ENCODE measurements at places on chromosomes 3 and 15.

DNA sequence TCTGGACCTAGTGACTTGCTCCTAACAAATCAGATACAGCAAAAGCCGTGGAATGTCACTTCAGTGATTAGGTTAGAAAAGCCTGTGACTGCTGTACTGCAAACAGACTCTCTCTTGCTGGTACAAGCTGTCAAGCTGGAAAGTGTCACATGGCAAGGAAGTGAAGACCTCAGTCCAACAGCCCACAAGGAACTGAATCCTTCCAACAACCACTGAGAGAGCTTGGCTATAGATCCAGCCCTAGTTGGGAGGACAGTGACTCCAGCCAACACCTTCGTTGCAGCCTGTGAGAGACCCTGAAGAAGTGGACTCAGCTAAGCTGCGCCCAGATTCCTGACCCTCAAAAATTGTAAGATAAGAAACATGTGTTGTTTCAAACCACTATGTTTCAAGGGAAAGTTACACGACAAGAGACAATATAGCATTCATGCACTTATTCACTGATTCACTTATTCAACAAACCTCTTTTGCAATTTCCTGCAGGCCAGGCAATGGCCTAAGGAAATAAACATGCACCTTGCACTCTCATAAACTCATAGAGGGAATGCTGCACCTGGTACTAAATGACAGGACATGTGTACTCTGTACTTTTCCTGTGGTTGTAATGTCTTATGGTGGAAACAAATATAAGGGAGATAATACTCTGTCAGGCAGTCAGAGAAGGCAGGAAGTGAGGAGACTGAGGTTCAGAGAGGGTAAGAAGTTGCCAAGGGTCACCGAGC lies 142.9 kb downstream of the CADPS start:
- DNase-seq = no peak

- DNase-seq = no peak
These were observed 3.1 kb upstream of the ACKR4 start for GRCh38 chr3:132593947-132594323.

DNA sequence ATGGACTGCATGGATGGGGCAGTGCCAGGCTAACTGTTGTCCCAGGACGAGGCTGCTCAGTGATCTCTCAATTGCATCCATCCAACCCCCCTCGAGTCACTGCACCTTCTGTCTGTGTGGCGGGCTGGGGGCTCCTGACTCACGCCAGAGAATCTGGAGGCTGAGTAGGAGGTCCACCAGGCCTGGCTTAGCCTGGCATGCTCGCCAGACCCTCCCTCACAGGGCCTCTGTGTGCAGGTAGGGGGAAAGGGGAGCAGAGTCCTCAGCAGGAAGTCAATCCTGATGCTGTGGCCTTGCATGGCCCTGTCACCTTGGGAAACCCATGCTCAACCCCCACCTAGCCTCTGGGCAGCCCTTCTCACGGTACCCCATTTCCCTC lies 140.6 kb downstream of the NUP210 start:
- DNase-seq = no peak

GRCh38 chr3:115692887-115693524 lies 69.7 kb downstream of the GAP43 start:
- DNase-seq = peak; percentile 74

GRCh38 chr3:157089455-157090221 lies 70.3 kb downstream of the CCNL1 start:
- DNase-seq = peak; percentile 77

DNA sequence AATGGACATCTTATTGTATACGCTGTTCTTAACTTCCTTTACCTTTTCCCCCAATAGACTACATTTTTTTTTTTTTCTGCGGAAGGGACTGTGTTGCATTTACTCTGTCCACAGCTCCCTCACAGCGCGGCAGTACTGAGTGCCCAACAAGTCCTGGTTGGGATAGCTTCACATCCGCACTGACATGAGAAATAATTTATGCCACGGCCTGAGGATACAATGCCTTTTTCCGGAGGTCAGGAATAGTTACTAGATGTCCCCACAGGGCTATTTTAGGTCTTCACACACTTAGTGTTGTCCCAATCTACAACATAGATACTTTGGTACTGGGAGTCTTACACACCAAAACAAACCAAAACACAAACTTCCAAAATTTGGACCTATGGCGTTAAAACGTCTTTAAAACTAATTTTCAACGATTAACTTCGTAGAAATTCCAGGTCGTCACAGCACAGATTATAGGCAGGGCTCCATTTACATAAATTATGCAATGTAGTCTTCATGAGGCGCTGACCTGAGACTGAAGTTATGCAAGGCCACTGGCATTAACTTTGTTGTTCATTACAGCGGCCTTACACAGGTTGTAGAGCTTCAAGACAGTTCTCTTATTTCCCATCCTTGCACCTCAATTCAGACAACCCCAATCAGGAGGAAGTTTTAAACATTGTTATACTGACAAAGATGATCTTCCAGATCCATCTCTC lies 989 bp upstream of the PPIB start:
- DNase-seq = peak; percentile 65

DNA sequence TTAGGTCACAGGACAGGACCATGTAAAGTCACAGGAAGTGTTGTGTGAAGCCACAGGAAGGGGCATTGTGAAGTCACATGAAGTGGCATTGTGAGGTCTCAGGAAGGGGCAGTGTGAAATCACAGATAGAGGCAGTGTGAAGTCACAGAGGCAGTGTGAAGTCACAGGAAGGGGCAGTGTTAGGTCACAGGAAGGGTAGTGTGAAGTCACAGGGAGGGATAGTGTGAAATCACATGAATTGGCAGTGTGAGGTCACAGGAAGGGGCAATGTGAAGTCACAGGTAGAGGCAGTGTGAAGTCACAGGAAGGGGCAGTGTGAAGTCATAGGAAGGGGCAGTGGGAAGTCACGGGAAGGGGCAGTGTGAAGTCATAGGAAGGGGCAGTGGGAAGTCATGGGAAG lies 37.9 kb downstream of the GASK1A start:
- DNase-seq = no peak

- DNase-seq = no peak
These were observed 22.2 kb upstream of the SLC25A26 start for GRCh38 chr3:66198437-66199088.

DNA sequence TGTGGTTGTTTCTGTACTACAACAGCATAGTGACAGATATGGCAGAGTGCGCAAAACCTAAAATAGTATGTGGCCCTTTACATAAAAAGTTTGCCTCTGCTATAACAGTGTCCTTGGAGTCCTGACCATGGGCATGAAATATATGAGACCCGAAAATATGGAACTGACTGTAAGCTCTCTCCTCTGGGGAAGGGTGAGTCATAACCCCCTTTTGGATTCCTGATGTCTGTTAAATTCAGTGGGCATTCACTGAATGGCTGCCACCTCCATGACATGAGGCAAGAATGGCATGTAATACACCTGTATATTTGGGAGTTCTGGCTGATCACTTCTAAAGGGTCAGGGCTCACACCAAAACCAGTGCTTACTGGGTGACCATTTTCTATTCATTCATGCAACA lies 6.1 kb downstream of the TBC1D2B start:
- DNase-seq = no peak

DNA sequence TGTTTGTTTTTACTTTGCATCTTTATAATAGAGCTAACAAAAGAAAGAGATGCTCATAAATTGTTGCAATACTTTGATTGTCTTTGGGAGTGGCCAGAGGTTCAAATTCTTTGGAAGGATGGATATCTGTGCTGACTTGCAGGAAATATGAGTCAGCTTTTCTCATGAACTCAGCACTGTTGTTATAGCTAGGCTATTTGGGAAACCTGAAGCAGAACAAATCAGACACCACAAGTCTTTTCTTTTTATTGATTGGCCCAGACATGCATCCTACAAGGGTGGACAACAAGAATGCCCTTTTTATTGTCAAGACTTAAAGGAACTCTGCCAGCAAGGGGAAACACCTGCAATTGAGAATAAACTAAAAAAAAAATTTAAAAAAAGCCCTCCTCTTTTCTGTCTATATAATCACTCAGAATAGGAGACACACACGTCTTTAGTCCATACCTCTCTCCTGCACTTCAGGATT lies 4.6 kb upstream of the DENND4A start:
- no peak for DNase-seq

- DNase-seq = peak; percentile 69
These were observed 12.2 kb upstream of the CHSY1 start for GRCh38 chr15:101264011-101264410.

- peak; percentile 11 for DNase-seq
These were observed 363.4 kb downstream of the GAP43 start for GRCh38 chr3:115986555-115987207.

- DNase-seq = peak; percentile 59
These were observed 1.1 kb downstream of the SSR3 start for GRCh38 chr3:156553705-156554356.

DNA sequence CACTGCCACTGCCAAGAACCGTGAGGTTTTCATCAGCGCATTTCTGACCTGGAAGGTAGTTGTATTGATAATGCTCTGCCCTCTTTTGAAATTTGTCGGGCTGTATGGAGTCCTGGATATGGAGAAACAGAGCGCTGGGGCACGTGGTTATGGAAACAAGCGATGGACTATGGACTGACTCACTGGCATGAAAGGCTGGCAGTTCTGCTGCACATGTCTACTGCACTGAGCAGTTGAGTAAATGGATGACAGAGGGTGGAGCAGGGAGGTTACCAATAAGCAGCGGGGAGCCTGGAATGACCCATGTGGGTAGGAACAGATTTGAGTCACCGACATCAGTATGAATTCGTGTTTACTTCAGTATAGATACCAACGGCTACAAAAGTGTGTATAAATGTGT lies 429.5 kb downstream of the OCA2 start:
- no peak for DNase-seq

DNA sequence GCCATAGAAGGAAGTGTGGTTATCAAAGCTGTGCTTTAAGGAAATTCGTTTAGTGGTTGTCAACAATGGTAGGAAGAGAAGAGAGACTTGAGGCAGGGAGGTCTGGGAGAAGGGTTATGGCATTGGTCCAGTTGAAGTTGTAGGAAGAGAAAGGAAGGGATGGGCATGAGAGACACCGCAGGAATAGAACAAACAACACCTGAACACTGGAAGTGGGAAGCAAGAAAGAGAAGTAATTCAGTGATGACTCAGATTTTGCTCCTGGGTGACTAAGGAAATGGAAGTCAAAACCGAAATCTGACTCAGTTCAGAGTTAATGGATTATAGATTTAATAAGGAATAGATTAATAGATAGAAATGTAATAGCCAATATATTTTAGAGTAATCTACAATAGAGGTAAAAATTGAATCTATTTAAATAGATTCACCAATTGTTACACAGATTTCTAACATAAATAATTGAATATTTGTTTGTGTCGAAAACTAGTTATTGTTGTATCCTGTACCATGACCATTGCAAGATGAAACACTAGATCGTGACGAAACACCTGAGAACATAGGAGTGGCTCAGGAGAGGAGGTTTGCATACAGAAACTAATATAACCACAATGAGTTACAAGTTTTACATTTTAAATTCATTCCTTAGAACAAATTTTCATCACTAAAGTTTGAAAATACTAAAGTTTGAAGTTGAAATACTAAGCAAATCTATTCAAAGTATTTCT lies 36.0 kb downstream of the THBS1 start:
- no peak for DNase-seq

GRCh38 chr3:142815803-142816202 lies 73.1 kb downstream of the PCOLCE2 start:
- no peak for DNase-seq

- peak; percentile 90 for DNase-seq
These were observed 6.3 kb downstream of the VILL start for GRCh38 chr3:37996785-37997301.

DNA sequence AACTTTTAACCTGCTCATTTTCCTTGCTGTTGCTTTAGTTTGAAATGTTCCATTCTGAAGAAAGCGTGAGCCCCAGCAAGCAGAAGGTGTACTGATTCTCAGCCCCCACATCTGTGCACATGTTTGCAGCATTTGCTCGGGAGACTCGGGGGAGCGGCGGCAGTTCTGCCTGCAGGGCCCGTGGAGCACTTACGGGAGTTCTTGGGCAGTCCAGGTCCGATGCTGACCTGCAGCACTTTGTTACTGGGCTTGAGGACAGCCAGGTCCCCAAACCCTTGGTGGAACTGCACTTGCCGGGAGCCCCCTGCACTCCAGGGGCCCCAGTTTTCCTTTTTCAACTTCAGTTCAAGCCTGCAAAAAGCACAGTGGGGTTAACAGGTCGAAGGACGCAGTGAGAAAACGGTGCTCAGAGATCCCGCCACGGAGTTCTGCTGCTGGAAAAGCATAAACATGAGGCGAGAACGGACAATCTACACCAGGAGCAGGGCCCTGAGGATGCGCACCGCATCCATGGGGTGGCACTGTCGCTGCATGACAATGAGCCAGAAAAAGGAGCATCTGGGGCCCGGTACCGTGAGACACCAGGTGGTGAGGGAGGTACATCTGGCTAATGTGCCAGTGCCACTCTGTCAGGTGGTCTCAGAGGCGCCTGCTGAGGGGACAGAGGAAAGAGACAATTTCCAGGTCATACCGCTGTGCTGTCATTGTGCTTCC lies 45.6 kb upstream of the LDHAL6B start:
- peak; percentile 30 for DNase-seq

- DNase-seq = no peak
These were observed 2.4 kb upstream of the GPR87 start for GRCh38 chr3:151318991-151319390.

DNA sequence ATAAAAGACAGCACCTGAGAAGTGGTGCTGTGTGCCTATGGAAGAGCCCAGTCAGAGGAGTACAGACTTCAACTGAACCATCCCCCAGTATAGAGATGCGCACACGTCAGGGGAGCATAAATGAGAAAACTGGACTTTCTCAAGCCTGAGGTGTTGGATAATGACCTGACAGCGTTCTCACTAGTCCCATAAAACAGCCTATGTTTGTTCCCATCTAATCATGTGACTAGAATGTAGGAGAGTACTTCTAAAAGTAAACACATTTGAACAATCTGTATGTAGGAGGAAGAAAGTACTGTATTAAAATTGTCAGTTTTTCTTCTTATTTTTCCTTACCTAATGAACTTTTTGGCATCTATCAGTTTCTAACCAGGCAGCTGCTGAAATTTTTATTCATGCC lies 498.9 kb downstream of the CNTN4 start:
- no peak for DNase-seq

GRCh38 chr3:134597390-134597970 lies 53.3 kb downstream of the KY start:
- no peak for DNase-seq

GRCh38 chr3:192642651-192643050 lies 84.7 kb downstream of the FGF12 start:
- DNase-seq = no peak

GRCh38 chr3:109702252-109702651 lies 364.9 kb upstream of the DPPA4 start:
- peak; percentile 7 for DNase-seq

DNA sequence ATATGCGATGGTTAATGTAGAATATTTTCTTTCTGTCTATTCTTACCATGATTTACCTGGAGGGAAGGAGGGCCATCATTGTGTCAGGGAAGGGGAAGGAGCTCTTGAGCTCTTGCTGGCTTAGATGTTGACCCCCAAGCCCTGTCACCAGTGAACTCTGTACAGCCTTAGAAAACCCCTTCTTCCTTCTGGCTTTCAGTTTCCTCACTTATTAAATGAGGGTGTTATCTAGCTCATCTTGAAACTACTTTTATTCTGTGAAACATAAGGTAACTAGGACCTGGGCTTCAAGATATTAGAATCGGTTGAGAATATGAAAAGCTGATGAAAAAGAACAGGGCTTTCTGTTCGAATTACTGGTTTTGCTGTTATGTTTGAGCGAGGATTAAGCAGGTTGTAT lies 25.1 kb upstream of the UTS2B start:
- peak; percentile 82 for DNase-seq

GRCh38 chr3:49593041-49593440 lies 38.8 kb downstream of the BSN start:
- no peak for DNase-seq
